ENCODE measurements at places on chromosomes 11 and 22. TPM values are rescaled to one million over a fixed set of nuclear protein-coding genes. Genes with fewer than 3 reads are reported as not detected.
A peak's percentile ranks its signal among the peaks of the same experiment; 100 is the strongest.

- H3K27me3 ChIP-seq: peaks cover 9% of the 10 kb centered on the region
- H3K36me3 ChIP-seq: no peaks in the 10 kb centered on the region
- H3K4me1 ChIP-seq: peaks cover 14% of the 10 kb centered on the region
- H3K4me3 ChIP-seq: no peak overlapping the region
- H3K27ac ChIP-seq: no peak overlapping the region
- no peak for DNase-seq
Measured at GRCh38 chr11:62501432-62501891, 45.1 kb downstream of the AHNAK start.

- H3K4me1 ChIP-seq: peaks cover 23% of the 10 kb centered on the region
- DNase-seq: no peak
- peaks cover 44% of the 10 kb centered on the region for H3K27me3 ChIP-seq
- H3K4me3 ChIP-seq: no peak overlapping the region
- no peaks in the 10 kb centered on the region for H3K36me3 ChIP-seq
Measured at GRCh38 chr11:76203131-76203925, 3.0 kb downstream of the WNT11 start.

DNA sequence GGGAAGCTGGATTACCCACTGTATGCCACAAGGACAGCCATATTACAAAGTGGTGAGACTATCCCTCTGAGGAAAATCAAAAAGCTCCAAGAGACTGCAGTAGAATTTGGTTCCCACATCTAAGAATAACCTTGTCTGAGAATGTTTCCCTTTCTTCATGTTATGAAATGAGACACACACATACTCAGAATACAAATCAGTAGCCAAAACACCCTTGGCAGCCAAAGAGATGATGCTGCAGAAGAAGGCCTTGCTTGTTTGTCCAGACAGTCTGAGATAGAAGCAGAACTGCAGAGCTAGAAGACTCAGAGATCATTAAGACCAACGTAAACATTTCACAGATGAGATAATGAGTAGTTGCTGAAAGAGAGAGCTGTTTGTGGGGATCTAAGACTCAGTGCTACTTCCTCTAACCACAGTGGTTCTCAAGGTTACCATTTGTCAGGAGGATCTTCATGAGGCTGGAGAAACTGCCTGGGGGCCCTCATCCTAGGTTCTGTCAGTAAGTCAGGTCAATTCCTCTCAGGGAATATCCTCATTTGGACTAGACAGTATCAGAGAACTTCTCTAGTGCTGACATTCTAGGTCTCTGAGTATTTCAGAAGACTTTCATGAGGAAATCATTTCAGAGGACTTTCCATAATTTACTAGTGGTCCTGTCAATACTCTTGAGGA is 38.9 kb downstream of the RELT start:
- H3K4me1 ChIP-seq: peaks cover 8% of the 10 kb centered on the region
- H3K36me3 ChIP-seq: peaks cover 6% of the 10 kb centered on the region
- no peak overlapping the region for H3K27ac ChIP-seq
- H3K27me3 ChIP-seq: no peaks in the 10 kb centered on the region
- H3K4me3 ChIP-seq: no peak overlapping the region

DNA sequence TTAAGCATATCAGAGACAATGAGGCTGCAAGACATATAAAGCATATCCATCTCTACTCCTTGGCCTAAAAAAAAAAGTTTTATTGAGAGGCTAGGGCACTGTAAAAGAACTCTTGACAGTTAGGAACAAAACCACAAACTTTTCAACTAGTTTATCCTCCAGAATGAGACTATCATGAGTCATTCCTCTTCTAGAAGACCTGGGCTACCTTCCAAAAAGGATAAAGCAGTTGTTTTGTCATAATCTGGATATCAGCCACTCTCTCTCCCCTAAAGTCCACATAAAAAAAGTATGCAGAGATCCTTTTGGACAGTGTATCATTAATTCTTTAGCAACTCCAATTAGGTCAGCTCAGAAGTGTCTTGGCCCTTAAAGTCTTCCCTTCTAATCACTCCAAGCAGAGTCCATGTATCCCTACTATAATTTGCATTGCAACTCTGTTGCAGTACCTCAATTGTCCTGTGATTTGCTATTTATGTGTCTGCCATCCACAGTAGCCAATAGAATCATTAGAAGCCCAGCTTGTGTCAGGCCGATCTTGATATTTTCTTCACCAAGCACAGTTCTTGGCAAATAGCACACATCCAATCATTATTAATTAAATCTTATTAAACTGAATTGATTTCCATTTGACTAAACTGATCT is 10.4 kb downstream of the OR51T1 start:
- no peak for DNase-seq
- H3K4me3 ChIP-seq: no peak overlapping the region
- H3K27ac ChIP-seq: no peak overlapping the region
- H3K36me3 ChIP-seq: no peaks in the 10 kb centered on the region

DNA sequence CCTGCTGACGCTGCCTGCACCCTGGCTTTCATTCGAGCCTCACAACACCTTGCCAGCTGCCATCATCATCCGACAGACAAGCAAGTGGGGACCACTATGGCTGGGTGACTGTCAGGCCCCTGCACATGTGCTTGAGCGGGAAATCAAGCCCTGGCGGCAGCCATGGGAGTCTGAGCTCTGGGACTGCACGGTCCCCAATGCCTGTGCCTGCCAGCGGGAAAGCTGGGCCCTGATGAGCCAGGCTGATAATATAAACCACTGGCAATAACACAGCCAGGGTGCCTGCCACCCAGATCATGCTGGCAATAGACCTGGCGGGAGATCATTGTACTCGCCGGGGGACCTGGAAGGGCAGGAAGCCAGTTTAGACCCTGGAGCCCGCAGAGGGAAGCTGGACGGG is 2.5 kb downstream of the FGF3 start:
- peaks cover 38% of the 10 kb centered on the region for H3K27me3 ChIP-seq
- no peak for DNase-seq
- H3K27ac ChIP-seq: no peak overlapping the region
- no peaks in the 10 kb centered on the region for H3K4me1 ChIP-seq

DNA sequence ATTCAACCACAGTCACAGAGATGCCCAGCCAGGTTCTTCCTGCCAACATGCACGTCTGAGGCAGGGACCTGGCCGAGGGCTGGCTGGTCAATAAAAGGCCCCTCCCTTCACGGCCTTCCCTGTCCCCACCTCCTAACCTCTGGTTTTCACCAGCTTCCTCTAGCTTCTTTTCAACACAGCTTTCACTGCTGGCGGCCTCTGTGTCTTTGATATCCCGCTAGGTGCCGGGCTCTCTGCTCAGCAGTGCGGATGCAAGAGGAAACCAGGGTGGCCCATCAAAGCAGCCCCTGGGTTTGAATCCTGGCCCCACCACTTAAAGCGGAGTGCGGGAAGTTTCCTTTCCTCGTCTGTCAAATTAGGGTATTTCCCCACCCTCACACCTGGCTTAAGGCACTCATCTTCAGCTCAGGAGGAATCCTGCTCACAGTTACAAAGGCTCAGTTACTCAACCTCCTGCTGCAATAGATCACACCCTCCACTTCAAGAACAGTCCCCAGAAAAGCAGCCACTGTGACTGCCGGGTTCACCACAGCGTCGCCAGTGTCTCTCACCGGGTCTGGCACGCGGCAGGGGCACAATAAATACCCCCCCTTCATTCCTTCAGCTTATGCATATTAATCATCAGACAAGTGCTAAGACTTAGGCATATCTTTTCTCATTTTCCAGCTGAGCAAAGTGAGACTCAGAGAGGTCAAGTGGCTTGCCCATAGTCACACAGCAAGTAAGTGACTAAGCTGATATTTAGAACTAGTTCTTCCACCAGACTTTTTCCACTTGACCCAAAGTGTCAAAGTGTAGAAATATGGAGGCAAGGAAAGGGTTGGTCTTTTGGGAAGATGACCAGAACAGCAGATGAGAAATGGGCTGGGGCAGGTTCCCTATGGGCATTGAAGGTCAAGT is 45.7 kb downstream of the TXN2 start:
- DNase-seq: peak; percentile 66
- H3K36me3 ChIP-seq: no peaks in the 10 kb centered on the region
- peaks cover 35% of the 10 kb centered on the region for H3K4me1 ChIP-seq
- peak overlapping the region; percentile 11 for H3K4me3 ChIP-seq

GRCh38 chr11:119065369-119065768 is 2.2 kb upstream of the VPS11 start:
- peak overlapping the region; percentile 42 for H3K4me3 ChIP-seq
- peak; percentile 73 for DNase-seq
- no peaks in the 10 kb centered on the region for H3K27me3 ChIP-seq
- H3K4me1 ChIP-seq: peaks cover 35% of the 10 kb centered on the region
- peaks cover 3% of the 10 kb centered on the region for H3K36me3 ChIP-seq

DNA sequence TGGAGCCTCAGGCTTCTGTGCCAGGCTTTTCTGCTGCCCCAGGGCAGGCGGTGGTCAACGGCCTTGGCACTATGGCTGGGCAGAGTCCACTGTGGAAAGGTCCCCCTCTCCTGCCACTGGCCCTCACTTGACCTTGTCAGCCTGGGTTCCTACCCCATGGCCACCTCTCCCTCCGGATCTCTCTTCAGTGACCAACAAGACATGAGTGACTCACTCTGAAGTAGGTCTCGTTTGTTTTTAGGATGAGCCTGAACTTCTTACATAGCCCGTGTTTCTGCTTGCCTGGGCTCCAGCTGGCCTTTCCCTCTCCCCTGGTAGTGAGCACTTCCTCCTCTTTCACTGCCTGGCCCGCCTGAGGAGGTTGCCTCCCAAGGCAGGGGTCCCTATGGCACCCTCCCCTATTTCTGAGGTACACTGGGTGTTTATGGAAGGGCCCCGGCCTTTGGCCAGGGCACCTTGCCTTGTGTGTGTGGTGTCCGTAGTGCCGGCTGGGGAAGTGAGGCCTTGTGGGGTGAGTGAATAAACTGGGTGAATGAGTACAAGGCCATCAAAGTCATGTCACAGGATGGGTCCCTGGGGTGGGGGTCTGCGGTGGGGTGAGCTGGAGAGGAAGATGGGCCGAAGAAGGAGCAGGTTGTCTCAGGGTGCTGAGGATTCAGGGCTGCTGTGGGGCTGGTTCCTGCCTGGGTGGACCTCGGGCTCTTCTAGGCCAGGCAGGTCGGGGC is 5.0 kb downstream of the SHANK3 start:
- no peaks in the 10 kb centered on the region for H3K36me3 ChIP-seq
- peaks cover 27% of the 10 kb centered on the region for H3K27me3 ChIP-seq
- H3K4me1 ChIP-seq: peaks cover 5% of the 10 kb centered on the region
- H3K4me3 ChIP-seq: no peak overlapping the region
- H3K27ac ChIP-seq: no peak overlapping the region

DNA sequence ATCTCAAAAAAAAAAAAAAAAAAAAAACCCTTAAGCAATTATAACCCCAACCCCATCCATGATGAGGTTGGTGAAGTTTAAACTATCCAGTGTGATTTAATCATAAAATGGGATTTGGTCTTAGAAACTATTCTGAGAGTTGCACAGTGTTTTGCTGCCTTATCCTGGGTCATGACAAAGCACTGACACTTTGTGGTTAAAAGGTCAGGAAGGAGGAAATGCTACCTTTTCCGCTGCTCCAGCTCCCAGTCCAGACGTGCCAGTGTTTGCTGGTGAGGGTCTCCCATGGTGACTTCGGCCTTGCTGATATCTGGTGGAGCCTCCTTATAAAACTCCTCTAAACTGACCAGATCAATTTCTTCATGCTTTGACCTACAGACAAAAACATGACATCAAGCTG is 14.5 kb downstream of the THOC5 start:
- no peaks in the 10 kb centered on the region for H3K27me3 ChIP-seq
- H3K27ac ChIP-seq: no peak overlapping the region
- no peak overlapping the region for H3K4me3 ChIP-seq

DNA sequence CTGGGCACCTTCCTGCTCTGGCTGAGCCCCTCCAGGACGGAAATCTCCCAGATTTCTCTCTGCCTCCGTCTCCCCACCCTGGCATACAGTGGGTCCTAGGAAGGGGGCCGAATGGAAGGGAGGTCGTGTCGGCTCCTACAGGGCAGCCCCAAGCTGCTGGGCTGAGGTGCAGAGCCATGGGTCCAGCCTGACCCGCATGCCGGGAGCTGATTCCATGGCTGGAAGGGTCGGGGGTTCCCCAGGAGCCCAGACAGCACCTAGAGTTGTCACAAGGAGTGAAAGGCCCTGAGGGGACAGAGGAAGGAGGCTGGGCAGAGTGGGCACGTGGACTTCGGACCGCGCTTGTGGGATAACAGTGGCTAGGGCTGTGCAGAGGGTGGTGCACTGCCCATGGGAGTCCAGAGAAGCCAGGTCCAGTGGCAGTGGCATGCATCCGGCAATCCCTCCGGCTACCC is 16.5 kb downstream of the CCND1 start:
- no peaks in the 10 kb centered on the region for H3K4me1 ChIP-seq
- no peak overlapping the region for H3K27ac ChIP-seq

DNA sequence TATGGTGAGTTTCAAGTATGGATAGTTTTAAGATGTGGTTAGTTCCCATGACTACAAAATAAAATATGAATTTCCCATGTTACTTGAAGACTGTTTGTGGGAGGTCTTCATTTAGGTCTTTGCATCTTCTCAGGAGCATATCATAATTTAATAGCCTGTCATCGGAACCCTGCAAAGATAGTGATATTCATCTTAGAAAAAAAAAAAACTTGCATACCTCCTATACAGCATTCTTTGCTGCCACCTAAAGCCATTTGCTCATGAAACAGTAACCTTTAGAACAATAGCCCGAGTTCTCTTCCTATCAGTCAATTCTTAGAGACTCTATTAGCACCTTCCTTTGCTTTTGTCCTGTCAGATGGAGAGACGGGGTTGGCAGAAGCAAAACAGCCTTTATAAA is 75.3 kb downstream of the ARFGAP2 start:
- H3K27me3 ChIP-seq: no peaks in the 10 kb centered on the region
- H3K4me3 ChIP-seq: no peak overlapping the region
- no peaks in the 10 kb centered on the region for H3K36me3 ChIP-seq

- H3K4me1 ChIP-seq: no peaks in the 10 kb centered on the region
- no peak for DNase-seq
- H3K27ac ChIP-seq: no peak overlapping the region
- no peaks in the 10 kb centered on the region for H3K27me3 ChIP-seq
Measured at GRCh38 chr11:81897639-81898038, 836.0 kb downstream of the FAM181B start.

DNA sequence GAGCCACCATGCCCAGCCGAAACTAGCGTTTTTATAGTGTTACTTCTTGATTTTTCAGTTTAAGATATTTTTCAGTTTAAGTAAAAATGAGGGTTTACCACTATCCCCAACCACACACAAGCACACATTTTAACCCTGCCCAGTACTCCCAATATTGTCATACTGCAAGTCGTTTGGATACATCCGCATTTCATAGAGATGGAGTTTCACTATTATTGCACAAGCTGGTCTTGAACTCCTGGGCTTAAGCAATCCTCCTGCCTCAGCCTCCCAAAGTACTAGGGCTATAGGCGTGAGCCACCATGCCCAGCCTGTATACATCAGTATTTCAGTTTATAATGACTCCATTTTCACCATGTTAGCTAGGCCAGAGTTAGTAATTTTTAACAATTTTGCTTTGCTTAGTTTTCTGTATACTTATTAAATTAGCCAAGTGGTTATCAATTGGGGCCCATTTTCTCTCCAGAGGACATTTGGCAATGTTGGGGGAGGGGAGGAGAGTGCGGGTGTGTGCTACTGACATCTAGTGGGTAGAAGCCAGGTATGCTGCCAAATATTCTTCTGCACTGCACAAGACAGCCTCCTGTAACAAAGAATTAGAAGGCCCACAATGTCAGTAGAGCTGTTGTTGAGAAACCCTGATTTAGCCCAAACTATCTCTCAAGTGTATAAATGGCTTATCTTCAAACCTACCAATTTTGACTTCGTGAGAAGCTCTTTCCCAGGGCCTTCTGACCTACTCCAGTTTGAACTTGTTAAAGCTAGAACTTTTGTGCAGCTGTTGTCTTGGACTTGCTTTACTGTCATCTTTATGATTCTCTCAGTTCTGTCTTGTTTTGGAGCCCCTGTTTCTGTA is 7.3 kb downstream of the USP47 start:
- no peaks in the 10 kb centered on the region for H3K27me3 ChIP-seq
- peaks cover 2% of the 10 kb centered on the region for H3K36me3 ChIP-seq
- H3K4me1 ChIP-seq: peaks cover 69% of the 10 kb centered on the region
- peak; percentile 75 for DNase-seq

NLRP14 gene
- total RNA-seq: 0.05 TPM

TSPAN18 gene
- total RNA-seq: 6.1 TPM

All from activated CD8-positive, alpha-beta memory T cell treated with anti-CD3 and anti-CD28 coated beads, Interleukin-2, amount 10 ng/mL, durations not matched to agents 7 days and 5 days (primary cell).